ENCODE measurements at places on chromosomes 5 and 9.
A peak's percentile ranks its signal among the peaks of the same experiment; 100 is the strongest.

DNA sequence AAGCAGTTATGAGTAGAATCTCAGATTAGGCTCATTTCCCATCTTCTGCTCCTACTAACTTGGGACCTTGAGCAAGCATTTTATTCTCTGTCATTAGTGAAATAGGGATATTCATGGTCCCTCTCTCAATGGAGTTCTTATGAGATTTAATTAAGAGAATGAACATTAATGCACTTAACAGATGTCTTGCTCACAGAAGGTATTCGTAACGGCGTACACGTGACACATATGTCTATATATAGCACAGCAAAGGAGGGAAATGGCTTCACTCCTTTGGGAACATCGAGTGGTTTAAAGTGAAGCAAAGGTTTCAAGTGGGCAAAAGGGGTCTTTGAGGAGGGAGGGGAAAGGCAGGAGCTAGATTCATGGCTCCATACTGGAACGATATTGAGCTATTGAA, 24.6 kb downstream of the KDM4C start:
- DNase-seq, result no peak

GRCh38 chr9:134061688-134062371, 6.0 kb downstream of the BRD3 start:
- peak; percentile 20 for DNase-seq

GRCh38 chr9:9950813-9951212, 662.0 kb downstream of the PTPRD start:
- no peak for DNase-seq

DNA sequence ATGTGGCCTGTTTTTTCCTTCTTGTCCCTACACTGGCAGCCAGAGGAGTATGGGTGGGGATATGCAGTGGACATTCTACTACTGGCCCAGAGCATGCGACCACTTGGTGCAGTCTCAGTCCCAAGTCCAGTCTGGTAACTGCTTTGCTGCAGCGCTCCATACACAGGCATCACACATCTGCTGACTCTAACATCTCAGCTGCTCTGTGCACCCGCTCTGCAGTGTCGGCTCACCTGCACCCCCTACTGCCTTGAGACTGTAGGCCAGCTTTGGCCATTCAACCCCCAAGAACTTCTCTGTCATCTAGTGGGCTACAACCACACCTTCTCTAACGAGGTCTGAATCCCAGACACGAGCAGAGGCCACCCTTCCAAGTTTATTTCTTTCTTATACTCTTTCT, 46.4 kb upstream of the SLCO6A1 start:
- DNase-seq, result no peak

DNA sequence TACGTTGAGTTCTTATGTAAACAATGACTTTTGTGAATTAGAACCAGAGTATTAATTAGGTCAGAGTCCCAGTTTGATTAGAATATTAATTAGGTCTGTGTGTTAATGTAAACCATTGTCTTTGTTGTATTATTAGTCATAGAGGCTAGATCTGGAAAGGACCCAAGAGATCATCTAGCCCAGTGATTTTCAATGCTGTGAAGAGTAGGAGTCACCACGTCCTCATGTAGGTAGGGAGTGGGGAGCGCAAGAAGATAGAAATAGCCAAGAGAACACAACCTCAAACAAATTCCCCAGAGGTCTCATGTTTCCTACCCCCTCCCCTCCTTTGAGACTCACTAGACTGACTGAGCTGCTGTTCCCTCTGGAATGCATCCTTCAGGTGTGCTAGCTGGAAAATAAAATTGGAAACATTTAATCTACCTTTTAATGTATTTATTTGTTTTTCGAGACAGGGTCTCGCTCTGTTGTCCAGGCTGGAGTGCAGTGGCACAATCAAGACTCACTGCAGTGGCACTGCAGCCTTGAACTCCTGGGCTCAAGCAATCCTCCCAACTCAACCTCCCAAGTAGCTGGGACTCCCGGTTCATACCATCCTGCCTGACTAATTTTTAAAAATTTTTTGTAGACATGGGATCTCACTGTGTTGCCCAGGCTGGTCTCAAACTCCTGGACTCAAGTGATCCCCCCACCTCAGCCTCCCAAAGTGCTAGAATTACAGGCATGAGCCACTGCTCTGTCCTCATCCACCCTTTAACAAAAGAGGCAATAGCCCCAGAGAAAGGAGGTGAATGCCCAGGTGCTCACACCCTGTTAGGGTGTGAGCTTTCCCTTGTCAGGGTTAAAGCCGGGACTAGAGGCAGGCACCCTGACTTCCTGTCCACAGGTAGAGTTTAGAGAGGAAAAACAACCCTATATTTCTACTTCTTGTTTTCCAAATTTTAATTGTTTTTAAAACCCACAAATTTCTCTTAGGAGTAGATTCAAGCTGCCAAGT, 92.9 kb downstream of the INIP start:
- DNase-seq, result no peak

DNA sequence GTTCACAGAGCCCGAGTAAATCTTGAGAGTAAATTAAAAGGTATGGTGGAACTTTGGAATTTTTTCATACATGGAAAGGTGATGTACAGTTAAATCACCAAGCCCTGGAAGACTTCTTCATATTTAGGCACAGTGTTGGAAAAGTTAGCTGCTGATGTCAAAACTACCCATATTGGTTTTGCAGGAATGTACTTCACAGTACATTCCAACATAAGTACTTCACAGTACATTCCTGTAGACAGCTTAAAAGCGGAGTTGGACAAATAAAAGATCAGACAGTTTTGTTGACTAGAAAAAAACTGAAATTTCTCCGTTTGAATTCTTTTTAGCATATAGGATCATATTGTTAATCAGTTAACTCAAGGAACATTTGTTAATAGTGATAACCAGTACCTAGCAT, 1.8 kb downstream of the RANBP17 start:
- no peak for DNase-seq

- DNase-seq, result no peak
Measured at GRCh38 chr9:82410866-82411265, 422.3 kb downstream of the SPATA31D1 start.

DNA sequence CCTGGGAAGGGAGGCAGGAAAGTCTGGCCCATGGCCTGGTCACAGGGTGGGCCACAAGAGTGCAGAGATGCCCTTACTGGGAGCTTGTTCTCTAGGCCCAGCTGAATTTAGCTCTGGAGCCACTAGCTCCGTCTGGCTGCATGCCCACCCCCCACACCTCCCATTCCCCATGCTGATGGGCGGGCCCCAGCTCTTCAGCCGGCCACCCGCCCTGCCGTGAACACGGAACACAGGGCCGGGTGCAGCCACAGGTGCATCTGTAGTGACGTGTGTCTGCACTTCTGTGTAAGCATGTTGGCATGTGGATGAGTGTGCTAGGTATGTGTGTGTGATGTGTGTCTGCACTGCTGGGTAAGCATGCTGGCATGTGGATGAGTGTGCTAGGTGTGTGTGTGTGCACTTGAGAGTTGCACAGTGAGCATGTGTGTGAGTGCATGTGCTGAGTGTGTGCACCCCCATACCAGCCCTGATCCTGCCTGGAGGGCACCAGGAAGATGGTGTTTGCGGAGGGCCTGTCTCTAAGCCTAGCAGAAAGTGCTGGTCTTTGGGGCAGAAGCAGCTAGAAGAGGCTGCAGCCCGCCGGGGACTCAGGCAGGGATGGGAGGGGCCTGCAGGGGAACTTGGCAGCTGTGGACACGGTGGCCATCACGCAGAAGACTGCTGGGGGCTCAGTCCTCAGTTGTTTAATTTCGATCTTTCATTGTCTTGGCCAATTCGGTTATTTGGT, 136.4 kb downstream of the CACNA1B start:
- DNase-seq, result no peak

- DNase-seq, result no peak
Measured at GRCh38 chr5:123705741-123706140, 193.8 kb downstream of the CSNK1G3 start.

DNA sequence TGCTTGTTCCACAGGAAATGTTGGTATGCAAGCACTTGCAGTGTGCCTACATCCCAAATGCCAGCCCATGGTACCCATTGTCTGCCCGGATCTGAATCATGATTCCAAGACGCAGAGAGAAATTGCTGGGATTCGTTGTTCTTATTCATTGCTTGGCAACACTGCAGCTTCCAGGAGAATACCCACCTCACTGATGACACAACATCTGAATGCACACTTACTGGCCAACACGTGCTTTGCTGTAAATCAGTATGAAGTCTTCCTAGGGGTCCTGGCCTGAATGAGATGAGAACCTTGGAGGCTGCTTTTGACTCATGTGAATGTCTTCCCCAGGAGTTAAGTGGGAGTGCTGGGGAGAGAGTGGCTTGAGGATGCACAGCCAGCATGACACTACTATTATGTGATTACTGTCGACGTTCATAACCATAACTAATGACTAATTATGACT, 11.6 kb downstream of the SRD5A1 start:
- DNase-seq, result no peak

- no peak for DNase-seq
Measured at GRCh38 chr5:109281136-109281690, 128.6 kb downstream of the PJA2 start.

- DNase-seq, result no peak
Measured at GRCh38 chr9:18675332-18675731, 201.4 kb downstream of the ADAMTSL1 start.

- DNase-seq, result no peak
Measured at GRCh38 chr5:147708708-147709107, 73.8 kb downstream of the JAKMIP2 start.

DNA sequence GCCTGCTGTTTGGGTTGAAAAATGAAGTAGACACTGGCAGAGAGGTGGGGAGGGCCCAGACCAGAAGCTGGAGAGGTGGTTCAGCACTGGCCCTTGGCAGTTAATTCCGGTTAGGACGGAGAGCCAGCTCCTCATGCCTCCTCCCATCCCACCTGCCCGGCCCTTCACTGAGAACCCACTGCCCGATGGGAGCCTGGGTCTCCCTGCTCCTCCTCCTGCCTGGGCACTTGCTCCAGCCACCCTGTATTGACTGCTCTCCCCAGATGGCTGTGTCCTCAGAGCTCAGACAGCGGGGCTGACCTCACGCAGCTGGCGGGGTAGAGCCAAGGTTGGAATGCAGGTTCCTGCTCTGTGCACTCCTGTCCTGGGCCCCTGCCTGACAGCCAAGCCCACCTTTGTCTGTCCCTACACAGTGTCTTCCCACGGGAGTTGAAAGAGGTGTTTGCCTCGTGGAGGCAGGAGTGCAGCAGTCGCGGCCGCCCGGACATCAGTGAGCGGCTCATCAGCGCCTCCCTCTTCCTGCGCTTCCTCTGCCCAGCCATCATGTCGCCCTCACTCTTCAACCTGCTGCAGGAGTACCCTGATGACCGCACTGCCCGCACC, 114.7 kb downstream of the DAB2IP start:
- no peak for DNase-seq

- DNase-seq, result no peak
Measured at GRCh38 chr5:141017943-141018342, 33.2 kb upstream of the PCDHB1 start.

DNA sequence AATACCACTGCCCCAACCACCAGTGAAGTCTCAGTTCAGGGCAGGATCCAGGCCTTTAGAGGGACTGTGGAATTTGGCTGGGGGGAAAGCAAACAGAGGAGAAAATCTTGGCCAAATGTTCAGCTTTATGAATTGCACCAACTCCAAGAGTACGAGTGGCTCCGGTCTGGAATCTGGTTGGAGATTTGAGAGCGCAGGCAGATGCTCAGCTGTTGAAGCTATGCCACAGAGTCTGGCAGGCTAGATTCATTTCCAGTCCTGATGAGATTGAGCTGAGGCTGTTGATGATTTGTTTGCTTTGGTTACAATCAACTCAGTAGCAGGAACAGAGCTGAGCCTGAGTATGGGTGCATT, 9.1 kb upstream of the HSPB3 start:
- DNase-seq, result no peak

Data from adrenal gland (tissue), 19 donors.